ENCODE measurements at places on chromosomes 1 and 21.

DNA sequence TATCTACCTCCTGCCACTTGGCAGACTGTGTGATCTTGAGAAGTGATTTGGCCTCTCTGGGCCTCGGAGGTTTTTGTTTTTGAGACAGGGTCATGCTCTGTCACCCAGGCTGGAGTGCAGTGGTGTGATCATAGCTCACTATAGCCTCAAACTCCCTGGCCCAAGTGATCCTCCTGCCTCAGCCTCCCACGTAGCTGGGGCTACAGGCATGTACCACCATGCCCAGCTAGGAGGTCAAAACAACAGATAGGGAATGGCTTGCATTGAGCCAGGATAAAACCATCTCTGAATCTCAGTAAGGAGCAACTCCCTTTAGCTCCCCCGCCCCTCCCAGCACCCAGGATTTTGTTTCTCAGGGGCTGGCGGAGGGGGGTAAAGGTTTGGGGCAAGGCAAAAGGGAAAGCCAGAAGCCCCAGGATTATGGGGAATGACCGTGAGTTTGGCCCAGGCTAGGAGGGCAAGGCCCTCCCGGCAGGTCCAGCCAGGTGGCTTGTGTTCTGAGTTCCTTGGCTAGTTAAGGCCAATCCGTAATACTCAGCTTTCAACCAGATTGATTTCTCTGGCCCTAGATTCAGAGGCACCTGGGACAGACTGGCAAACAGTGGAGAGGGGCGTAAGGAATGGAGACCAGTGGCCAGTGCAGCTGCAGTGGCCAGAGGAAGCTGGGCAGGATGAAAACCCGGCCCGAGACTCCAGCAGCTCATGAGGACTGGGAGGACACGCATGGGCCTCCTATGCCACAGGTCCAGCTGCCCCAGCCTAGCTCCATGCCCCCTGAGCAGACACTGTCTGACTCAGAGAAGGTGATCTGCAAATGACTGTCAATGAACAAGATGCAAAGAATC, 130.1 kb downstream of the DMRTB1 start:
- no peak for DNase-seq

- no peak for DNase-seq
These were observed 103.6 kb upstream of the BACE2 start for GRCh38 chr21:41064334-41064791.

- DNase-seq, result no peak
These were observed 75.5 kb downstream of the HIVEP3 start for GRCh38 chr1:41842993-41843755.

- no peak for DNase-seq
These were observed 804 bp upstream of the IKBKE start for GRCh38 chr1:206469411-206469932.

DNA sequence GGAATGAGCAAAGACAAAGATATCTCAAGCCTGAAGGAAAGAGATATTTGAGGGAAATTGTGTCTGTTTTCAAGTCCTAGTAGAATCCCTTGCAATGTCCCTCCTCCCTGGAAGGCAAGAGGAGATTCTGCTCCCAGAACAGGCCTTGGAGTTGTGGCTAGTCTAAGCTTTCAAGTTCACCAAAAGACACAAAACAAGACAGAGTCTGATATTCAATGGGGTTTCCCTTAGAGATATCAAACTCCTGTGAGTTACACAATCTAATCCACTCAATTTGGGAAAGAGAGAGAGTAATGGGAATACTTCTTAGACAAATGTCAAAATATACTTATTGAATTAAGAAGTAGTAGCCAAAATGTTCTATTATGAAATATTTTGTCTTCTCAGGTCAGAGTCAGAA, 162.8 kb upstream of the ADAMTS5 start:
- no peak for DNase-seq

GRCh38 chr1:159228554-159228953, 23.9 kb downstream of the ACKR1 start:
- DNase-seq, result no peak

- DNase-seq, result no peak
These were observed 145.9 kb upstream of the KAZN start for GRCh38 chr1:14452551-14452950.

- DNase-seq, result no peak
These were observed 93.7 kb downstream of the WDR3 start for GRCh38 chr1:118023199-118023598.

- DNase-seq, result no peak
These were observed 54.5 kb upstream of the RAP1A start for GRCh38 chr1:111565079-111565478.

- no peak for DNase-seq
These were observed 18.3 kb upstream of the PPIE start for GRCh38 chr1:39720094-39720999.

DNA sequence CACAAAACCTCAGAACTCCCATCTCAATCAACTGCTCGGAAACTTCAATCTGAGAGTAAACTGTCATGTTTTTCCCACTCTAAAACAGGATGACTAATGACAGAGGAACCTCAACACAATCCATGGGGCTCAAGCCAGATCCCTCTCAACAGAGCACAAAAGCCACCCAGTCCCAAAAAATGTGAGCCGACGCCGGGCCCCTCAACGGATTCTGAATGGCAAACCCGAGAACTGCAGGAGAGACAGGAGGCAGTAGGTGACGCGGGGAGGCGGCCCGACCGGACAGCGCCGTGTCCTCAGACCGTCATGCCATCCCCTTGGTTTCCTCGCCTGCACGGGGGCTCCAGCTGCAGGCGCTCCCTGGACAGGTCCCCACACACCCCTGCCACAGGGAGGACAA, 53.4 kb downstream of the SSBP3 start:
- DNase-seq, result no peak

- DNase-seq, result no peak
These were observed 2.9 kb upstream of the RCAN1 start for GRCh38 chr21:34617753-34618339.

DNA sequence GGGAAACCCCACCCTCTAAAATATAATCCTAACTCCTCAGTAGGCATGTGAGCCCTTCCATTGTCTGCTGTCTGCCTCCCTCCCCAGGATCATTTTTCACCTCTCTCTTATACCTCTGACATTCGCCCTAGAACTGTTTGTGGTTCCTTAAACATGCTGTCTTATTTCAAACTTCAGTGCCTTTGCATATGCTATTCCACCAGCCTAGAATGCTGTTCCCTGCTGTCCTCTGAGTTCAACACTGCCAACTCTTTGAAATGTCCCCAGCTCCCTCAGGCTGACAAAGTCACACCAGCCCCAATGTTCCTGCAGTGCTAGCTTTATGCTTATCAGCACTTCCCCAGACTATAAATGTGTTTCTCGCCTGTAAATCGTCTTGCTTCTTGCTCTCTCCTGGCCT, 119.5 kb downstream of the HIVEP3 start:
- no peak for DNase-seq

GRCh38 chr1:10591010-10591409, 116.3 kb downstream of the PEX14 start:
- DNase-seq, result no peak

GRCh38 chr1:96562094-96562493, 159.5 kb upstream of the PTBP2 start:
- DNase-seq, result no peak

- no peak for DNase-seq
These were observed 97.2 kb downstream of the VPS13D start for GRCh38 chr1:12326986-12327385.

GRCh38 chr1:26666855-26667254, 29.0 kb upstream of the ARID1A start:
- DNase-seq, result no peak

DNA sequence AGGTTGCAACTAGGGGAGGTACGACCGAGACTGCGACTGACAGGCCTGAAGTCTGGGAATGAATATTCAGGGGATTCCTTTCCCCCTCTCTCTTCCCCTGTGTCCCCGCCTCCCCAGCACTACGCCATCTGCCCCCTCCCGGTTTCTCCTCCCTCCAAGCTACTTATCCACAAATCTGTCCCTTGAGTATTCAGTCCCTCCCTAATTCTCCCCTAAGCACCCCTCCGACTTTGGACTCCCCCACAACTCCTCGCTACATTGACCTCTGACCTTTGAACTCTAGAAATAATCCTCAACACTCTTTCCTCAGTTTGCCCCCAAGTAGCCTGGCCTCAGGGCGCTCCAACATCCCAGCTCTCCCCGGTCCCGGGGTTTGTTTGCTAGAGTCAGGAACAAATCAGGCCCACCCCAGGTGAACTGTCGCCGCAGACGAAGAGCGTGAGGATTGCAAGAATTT, 393 bp downstream of the LYSMD1 start:
- DNase-seq, result no peak

DNA sequence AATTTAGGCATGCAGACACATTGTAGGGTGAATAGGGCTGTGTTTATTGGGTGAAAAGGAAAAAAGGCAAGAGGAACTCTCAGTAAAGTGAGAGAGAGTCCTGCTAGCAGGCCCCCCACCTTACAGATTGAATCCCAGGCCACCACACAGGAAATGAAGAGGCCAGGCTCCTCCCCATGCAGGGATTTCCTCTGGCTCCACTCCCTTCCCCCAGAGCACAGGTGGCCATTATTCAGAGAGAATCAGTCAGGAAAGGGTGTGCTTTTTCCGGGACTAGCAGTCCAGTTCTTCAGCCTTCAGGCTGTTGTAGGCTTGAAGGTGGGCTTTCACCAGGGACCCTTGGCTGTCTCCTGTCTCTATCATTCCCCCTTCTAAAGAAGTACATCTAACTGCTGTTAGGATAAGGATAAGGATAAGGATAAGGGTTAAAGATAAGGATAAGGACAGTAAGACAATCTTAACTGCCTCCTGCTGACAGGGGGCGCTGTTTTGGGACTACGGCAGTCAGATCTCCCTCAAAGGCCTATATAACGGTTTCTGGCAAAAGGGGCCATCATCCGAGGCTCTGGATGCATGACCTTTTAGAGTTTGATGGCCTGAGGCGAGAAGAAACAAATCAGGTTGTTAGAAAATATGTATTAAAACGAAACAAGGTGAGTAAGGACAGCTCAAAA, 26.3 kb downstream of the ZNF648 start:
- DNase-seq, result no peak

DNA sequence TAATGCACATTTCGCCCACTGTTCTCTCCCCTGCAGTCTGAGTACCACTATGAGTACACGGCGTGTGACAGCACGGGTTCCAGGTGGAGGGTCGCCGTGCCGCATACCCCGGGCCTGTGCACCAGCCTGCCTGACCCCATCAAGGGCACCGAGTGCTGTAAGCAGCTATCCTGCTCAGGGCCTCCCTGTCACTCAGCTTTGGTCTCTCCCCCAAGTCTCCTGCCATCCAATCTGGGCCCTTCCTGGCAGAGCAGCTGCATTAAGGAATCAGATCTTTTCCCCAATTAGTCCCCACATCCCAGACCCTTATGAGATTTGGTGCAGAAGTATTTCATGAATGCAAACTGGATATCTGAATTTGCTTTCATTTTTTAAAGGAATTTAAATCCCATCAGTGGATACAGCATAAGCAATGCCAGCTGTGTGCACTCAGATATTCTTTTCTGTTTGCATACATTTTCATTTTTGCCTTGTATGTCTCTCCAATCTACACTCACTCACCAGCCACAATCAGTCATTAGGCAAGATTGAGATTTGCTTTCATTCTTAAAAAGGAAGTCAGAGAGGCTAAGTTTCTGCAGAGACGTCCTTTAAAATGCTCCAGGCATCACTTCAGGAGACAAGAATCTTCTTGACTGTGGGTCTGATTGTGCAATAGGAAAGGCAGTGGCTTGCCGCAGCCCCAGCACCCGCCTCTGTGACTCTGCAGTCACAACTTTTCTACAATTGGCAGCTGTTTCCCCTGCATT, 48.1 kb downstream of the ELAPOR1 start:
- DNase-seq, result no peak

DNA sequence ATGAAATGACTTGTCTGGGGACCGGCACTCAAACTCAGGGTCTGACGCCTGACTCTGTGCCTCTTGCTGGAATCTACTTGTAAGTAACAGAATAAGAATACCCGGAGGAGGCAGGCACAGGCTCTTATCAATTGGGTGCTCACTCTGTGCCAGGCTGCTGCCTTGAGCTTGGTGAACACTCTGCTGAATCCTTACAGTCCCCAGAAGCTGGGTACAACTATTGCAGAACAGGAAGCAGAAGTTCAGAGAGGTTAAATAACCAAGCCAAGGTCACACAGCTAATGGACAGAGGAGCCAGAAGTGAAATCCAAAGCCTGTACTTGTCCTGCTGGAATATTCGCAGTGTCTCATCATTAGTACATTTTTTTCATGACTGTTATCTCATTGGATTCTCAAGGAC, 86.0 kb downstream of the EPHB2 start:
- no peak for DNase-seq

DNA sequence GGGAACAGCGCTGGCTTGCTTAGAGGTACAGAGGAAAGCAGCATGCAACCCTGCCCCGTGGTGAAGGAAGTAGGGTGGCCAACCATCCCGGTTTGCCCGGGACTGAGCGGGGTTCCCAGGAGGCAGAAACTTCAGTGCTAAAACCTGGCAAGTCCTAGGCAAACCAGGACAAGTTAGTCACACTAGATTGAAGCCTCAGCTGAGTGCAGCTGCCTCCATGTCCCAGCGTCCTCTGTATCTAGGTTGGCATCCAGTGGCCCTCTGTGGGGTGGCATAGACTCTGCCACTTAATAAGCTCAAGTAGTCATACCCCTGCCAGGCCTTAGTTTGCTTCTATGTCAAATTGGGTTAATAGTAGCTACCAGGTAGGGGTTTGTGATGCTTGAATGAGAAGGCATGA, 67.1 kb downstream of the ATP2B4 start:
- DNase-seq, result no peak

DNA sequence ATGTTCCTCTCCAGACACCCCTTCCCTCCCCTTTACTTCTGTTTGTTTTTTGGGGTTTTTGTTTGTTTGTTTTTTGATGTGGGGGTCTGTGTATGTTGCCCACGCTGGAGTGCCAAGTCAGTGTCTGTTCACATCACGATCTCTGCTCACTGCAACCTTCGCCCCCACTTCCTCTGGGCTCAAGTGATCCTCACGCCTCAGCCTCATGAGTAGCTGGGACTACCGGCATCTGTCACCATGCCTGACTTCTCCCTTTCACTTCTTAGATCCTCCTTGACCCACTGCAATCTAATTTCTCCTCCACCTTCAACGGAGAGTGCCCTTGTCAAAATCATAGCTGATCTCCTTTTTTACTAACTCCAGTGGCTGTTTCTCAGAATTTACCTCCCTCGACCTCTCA, 100.7 kb upstream of the KIF26B start:
- DNase-seq, result no peak

DNA sequence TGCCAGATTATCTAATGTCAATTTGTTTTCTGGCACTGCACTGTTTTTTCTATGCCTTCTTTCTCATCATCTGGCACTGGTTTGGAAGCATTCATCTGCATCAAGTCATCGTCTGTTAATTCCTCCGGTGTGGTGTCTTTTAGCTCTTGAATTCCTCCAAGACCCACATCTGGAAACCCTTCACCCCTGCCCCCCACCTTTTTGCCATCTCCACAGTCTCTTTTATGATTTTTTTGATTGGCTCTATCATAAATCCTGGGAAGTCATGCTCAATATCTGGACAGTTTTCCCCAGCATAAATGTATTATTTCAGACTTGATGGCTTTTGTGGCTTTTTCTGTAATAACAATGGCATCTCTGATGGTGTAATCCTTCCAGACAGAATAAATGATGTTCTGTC, 10.4 kb upstream of the KCNK1 start:
- no peak for DNase-seq

GRCh38 chr1:238089615-238090014, 198.9 kb upstream of the ZP4 start:
- no peak for DNase-seq

Measured in stimulated activated CD8-positive, alpha-beta memory T cell treated with anti-CD3 and anti-CD28 coated beads, Interleukin-4, amount 100 ng/mL, for 1 hour (primary cell).